NCI-H526 (cell line): ENCODE measurements at places on chromosomes 2 and 18.

- DNase-seq = no peak
Measured at GRCh38 chr18:44659771-44660170, 20.9 kb upstream of the SETBP1 start.

DNA sequence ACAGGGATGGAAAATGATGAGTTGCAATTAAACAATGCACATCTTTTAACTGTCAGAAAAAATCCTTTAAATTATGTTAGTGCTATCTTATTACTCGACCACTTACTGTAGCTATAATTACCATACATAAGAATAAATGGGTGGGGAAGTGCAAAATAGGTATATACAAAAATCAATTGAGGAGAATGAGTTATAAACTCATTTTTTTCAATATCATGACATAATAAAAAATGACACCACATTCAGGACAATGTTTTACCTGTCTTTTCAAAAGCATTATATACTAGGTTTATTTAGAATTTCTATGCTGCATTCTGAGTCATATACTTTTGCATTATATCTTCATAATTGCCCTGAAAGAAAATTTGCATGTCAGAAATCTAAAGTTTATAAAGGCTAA is 1533.6 kb downstream of the LRP1B start:
- DNase-seq = no peak

- peak; percentile 51 for DNase-seq
Measured at GRCh38 chr2:232502911-232503808, 15.5 kb upstream of the ECEL1 start.

DNA sequence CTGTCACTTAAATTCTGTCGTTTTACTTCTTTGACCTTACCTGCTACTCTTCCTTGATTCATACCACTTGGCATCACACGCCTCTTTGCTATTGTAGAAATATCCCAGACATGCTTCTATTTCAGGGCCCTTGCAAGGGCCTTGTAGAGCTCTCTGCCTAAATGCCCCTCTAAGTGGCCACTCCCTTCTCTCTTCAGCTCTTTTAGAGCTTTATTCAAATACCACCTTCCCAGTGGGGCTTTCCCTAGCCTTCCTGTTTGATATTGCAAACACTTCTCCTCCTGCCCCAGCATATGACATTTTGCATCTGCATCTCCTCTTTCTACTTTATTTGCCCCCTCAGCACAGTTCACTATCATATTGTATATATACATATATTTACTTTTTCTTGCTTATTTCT is 54.0 kb downstream of the PELI1 start:
- DNase-seq = no peak

DNA sequence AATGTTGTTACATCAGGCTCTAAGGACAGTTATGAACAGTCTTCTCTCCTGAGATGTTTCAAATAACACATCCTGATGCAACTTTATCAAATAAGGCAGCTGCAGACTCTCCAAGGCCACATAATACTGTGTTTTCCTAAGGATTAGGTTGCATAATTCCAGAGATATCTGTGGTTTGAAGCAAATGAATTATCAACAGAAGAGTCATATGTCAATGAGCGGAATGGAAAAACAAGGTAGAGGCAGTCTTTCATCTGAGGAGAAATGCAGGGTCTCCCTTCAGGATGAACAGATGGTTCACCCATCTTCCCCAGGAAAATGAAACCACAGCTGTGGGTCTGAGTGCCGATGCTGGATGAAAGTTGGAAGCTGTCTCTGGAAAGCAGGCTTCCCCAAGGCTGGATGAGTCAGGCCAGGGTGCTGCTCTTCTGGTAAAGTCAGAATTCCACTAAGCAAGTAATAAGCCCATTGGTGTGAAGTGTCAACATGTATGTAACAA is 22.2 kb downstream of the LYG1 start:
- peak; percentile 70 for DNase-seq

DNA sequence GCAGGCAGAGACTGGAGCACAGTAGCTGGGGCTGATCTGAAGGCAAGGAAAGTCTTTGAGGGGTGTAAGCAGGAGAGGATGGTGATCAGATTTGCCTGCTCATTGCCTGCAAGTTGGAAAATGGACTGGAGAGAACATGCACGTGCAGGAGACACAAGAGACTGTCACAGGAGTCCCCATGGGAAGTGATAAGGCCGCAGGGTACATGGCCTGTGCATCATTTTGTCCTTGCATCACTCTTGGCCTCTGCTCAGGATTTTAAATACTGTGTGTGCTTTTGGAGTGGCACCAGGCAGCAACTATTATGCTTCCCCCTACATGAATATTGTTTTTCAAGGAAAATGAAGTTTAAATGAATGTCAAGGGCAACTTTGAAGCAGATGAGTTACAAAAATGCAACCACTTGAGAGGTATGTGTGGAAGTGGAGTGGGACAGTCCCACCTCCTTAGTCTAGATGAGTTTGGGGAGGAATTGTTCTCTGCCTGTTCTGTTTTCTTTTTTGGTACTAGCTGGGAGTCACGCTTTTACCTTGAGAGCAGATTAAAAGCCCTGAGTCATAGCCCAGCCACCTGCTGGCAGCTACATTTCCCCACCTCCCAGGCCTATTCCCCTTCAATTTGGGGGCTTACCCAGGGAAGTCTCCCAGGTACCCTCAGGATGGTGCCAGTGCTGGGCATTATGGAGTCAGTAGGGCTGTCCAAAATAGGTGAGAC is 19.3 kb downstream of the MAPK4 start:
- no peak for DNase-seq

DNA sequence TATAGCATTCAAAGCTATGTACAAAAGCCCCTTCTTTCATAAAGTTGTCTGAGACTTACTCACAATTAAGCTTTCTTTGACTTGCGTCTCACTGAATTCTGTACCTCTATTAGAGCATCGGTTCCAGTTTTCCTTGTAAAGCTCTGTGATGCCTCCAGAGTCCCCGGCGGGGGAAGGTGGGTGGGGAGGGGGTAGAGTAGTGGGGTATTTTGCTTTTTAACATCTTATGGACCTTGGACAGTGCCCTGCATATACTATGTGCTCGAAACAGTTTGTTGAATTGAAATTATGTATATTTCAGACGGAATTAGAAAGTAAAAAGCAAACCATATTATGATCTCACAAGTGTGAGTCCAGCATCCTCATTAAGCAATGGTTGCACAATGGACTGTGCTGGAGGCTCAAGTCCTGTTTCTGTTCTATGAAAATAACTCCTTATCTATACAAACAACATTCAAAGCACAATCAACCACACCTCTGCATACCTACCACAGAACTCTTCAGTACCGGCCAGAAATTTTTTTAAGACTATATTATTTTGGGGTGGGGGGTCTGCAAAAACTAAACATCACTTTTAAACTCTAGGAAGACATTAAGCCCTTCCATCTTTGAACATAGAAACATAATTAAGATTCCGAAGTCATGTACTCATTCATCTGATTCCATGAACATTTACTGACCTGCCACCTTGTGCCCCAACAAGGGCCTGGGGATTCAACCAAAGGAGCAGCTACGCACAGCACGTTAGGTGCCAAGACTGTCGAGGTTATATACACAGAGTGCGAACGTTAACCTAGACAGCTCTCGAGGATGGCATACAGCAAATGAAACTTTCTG is 908 bp downstream of the STAT1 start:
- peak; percentile 30 for DNase-seq

DNA sequence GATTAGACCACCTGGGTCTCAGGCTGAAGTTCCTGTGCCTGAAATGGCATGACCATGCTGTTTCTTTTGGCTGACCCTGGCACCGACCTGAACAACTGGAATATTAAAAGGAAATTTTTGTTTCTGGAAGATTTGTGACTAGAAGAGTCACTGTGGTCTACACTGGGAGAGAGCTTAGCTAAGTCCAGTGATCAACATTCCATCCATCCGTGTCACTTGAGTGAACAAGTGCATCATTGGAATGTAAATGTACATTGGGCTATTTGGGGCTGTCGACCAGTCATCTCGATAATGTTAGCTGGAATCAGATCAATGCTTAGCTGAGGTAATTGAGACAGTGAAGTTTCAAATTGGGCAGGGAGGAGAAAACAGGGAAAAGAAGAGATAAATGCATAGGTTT is 95.4 kb upstream of the CCDC85A start:
- no peak for DNase-seq

- no peak for DNase-seq
Measured at GRCh38 chr18:7417727-7418126, 149.4 kb upstream of the PTPRM start.

- DNase-seq = no peak
Measured at GRCh38 chr2:177000061-177000714, 212.4 kb upstream of the HNRNPA3 start.

GRCh38 chr18:55633032-55633431 is 45.0 kb upstream of the TCF4 start:
- DNase-seq = no peak

GRCh38 chr2:21234464-21235120 is 110.8 kb downstream of the TDRD15 start:
- no peak for DNase-seq

DNA sequence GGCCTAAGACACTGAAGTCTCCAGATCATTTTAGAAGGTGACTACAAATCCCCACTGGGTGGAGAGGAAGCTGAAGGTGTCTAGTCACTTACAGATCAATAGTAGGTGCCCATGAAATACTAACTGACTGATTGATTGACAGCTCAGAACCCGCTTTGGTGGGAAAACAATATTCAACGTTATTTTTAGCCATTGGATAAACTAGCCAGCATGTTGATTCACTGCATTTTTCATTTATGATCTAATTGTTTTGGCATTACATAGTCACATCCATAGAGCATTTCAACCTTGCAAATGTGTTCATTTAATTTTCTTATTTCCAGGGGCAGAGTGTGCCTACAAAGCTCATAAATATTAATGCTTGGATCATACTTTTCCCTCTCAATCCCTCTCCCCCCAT is 162.3 kb downstream of the MREG start:
- DNase-seq = no peak
